ENCODE measurements at places on chromosomes 16 and 17. TPM values are rescaled to one million over a fixed set of nuclear protein-coding genes. Genes with fewer than 3 reads are reported as not detected.
A peak's percentile ranks its signal among the peaks of the same experiment; 100 is the strongest.

GRCh38 chr17:39092692-39093230, 58.7 kb downstream of the PLXDC1 start:
- DNase-seq: no peak
- H3K4me3 ChIP-seq: no peak overlapping the region
- H3K4me1 ChIP-seq: peaks cover 24% of the 10 kb centered on the region
- H3K27me3 ChIP-seq: no peaks in the 10 kb centered on the region

Gene ZSCAN10
- total RNA-seq: not detected

GRCh38 chr16:54346041-54346440, 59.5 kb upstream of the IRX3 start:
- no peak overlapping the region for H3K4me3 ChIP-seq
- no peak overlapping the region for H3K27ac ChIP-seq
- H3K27me3 ChIP-seq: no peaks in the 10 kb centered on the region
- H3K36me3 ChIP-seq: no peaks in the 10 kb centered on the region

GRCh38 chr17:58756246-58757161, 850 bp downstream of the PPM1E start:
- no peak for DNase-seq
- peak overlapping the region; percentile 68 for H3K4me3 ChIP-seq
- no peak overlapping the region for H3K27ac ChIP-seq
- peaks cover 21% of the 10 kb centered on the region for H3K4me1 ChIP-seq

- peak; percentile 69 for DNase-seq
- peaks cover 18% of the 10 kb centered on the region for H3K36me3 ChIP-seq
- H3K4me1 ChIP-seq: peaks cover 56% of the 10 kb centered on the region
- peak overlapping the region; percentile 91 for H3K27ac ChIP-seq
- peak overlapping the region; percentile 31 for H3K4me3 ChIP-seq
Measured at GRCh38 chr16:29806641-29807425, 504 bp downstream of the MAZ start.

Gene USH1G
- total RNA-seq: not detected

- H3K36me3 ChIP-seq: no peaks in the 10 kb centered on the region
- no peak within 1 kb of the TSS for H3K27ac ChIP-seq
- no peak for DNase-seq
- peaks cover 34% of the 10 kb centered on the region for H3K27me3 ChIP-seq
- no peak within 1 kb of the TSS for H3K4me3 ChIP-seq
- no peaks in the 10 kb centered on the region for H3K4me1 ChIP-seq
Measured at GRCh38 chr16:2857451-2858244, at the start of gene PRSS22. PRSS22 (minus strand) TSS chr16:2858170; CDS start chr16:2858104, 66 bp downstream.

Data from heart left ventricle (tissue), 16 donors.